Sigmoid colon (tissue), 7 donors: ENCODE measurements at places on chromosomes 16 and 17. TPM values are rescaled to one million over a fixed set of nuclear protein-coding genes. Genes with fewer than 3 reads are reported as not detected.
A peak's percentile ranks its signal among the peaks of the same experiment; 100 is the strongest.

DNA sequence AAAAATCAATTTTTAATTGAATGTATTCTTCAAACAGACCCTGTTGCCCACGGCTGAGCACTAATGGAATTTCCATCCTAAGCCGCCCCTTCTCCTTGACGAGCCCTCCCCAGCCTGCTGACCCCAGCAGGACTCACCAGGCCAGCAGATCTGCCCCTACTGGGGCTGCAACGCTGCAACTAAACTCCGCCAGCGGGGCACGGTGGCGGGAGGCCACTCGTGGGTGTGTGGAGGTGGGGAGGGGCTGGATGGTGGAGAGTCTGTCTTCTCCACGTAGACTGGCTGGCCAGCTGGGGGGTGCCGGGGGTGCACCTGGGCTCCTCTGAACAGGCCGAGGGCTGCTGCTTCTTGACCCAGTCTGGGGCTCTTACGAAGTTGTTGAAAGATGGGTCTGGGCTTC, 67.8 kb downstream of the ENGASE start:
- DNase-seq = no peak

DNA sequence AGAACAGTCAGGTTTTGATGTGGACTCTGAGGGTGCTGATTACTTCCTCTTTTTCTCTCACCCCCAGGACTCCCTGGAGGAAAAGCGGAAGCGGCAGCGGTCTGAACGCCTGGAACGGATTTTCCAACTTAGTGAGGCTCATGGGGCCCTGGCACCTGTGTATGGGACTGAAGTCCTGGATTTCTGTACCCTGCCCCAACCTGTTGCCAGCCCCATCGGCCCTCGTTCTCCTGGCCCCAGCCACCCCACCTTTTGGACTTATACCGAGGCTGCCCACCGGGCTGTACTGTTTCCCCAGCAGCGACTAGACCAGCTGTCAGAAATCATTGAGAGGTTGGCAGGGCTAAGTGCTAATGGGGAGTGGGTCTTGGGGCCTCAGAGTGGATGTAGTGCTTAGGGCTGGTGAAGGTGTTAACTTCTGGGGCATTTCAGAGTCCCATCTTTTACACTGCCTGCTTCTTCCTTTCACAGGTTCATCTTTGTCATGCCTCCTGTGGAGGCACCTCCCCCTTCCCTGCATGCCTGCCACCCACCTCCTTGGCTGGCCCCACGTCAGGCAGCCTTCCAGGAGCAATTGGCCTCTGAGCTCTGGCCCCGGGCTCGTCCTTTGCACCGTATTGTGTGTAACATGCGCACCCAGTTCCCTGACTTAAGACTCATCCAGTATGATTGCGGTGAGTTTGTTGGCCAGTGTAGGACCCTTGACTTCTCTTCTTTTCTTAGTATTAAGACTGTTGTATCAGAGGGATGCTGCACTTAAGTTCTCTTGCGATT, 19.1 kb upstream of the PHKG2 start:
- DNase-seq = peak; percentile 67

DNA sequence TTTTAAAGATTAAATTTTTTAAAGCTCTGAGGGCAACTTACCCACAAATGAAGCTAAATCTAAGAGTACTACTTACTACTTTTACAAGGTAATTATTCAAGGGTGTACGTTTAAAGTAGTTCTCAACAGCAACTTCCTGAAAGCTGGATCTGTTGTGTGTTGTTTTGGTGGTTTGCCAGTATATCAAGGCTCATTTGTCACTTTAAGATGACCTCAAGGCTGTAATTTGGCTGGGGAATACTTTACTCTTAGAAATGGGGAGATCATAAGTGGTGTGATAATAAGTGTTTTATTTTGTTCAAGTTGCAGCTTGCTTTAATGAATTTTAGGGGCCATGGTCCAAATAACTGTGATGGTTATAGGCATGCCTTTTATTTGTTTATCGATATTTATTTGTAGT, 30.4 kb downstream of the AP2B1 start:
- DNase-seq = no peak

DNA sequence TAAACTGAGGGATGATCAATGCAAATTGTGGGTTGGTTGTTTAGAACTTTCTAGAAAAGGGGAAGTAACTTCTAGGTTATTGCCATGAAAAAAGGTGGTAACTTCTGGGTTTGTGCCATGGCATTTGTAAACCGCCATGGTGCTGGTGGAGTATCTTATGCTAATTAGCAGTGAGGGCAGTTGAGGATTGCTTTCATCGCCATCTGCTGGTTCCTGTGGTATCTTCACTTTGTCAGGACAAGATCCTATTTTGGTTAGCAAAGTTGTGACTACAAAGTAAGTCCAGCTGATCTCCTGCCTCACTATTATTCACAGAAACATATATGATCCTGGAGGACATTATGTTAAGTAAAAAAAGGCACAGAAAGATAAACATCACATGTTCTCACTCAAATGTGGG, 1332.3 kb downstream of the CDH11 start:
- no peak for DNase-seq

GRCh38 chr16:49017501-49017900, 264.1 kb downstream of the CBLN1 start:
- no peak for DNase-seq

DNA sequence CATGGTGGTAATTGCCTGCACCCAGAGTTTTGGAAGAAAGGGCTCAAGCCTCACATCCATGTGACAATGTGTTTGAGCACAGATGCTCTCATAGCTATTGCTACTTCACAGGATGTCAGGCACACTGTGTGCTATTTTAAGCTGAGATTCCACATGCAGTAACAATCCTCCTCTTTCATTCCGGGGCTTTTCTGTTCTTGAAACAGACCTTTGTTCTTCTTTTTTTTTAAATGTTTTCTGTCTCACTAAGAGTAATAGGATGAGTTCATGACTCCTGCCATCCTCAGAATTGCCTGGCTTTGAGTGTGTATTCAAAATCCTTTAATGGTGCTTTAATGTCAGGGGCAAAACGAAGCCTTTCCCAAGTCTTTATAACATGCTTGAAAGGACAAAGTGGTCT, 198.9 kb downstream of the ABCC12 start:
- no peak for DNase-seq

DNA sequence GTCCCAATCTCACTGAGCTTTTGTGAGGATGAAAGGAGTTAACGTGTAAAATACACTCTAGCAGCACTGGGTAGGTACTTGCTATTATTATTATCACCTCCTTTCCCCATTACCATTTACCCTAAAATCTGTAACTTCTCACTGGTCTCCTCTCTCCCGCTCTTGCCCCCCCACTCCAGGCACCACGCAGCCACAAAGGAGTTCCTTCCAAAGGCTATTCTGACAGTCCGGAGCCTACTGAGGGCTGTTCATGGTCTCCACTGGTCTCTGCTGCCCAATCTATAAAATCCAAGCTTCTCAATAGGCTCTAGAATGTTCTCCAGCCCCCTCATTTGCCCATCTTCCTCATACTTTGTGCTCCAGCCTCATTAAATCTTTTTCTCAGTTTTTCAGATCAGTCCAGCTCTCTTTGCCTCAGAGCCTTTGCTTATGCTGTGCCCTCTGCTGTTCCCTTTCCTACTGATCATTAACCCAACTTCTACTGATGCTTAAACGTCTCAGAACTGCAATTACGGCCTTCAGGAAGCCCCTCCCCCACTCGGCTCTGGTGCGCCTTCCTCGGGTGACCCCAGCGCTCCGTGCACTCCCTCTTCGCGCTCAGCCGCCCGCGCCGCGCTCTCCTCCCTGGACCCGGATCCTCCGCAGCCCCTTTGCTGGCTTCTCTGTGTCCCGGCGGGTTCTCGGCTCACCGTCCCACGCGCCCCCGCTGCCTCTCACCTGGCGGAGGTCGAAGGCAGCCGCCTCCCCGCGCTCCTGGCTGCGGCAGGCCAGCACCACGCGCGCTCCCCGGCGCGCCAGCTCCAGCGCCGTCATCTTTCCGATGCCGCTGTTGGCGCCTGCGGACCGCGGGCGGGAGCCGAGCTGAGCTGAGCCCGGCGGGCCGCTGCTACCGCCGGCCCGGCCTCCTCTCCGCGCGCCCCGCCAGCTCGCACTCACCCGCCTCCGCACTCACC, 737 bp downstream of the DHRS13 start:
- DNase-seq = no peak

DNA sequence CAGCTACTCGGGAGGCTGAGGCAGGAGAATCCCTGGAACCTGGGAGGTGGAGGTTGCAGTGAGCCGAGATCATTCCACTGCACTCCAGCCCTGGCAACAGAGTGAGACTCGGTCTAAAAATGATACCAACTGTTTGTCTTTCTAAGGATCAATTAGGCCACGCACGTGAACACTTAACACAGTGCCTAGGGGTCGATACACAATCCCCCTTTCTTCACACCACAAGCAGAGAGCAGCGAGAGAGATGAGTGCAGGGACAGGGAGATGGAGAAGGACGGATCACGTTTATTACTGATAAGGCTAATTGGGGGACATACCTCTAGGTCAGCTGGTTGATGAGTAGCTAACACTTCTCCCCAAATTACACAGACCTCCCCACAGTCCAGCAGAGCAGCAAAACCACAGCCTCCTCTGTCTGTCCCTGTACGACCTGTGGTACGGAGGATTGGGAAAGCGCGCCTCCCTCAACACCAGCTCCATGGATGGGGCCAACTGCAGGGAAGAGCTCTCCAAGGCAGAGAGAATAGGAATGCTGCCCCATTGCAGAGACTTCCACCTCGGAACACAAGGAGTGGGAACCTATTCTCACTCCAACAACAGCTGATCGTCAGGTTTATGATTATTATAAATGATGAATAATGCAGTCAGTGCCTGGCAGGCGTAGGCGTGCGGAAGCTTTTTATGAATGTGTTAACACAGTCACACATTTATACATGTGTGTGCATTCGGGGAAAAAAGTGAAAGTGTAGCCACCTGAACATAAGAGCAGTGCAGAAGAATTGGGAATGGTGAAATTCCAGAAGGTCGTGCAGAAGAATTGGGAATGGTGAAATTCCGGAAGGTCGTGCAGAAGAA, 155.1 kb downstream of the C16orf95 start:
- DNase-seq = no peak

GRCh38 chr17:15245054-15245453, 20.1 kb downstream of the PMP22 start:
- DNase-seq = no peak

GRCh38 chr16:20401475-20402016, 3.0 kb downstream of the PDILT start:
- no peak for DNase-seq

GRCh38 chr16:27503662-27504061, 46.1 kb downstream of the GTF3C1 start:
- no peak for DNase-seq

GRCh38 chr17:64455993-64456885, 7.3 kb downstream of the MILR1 start:
- DNase-seq = no peak

DNA sequence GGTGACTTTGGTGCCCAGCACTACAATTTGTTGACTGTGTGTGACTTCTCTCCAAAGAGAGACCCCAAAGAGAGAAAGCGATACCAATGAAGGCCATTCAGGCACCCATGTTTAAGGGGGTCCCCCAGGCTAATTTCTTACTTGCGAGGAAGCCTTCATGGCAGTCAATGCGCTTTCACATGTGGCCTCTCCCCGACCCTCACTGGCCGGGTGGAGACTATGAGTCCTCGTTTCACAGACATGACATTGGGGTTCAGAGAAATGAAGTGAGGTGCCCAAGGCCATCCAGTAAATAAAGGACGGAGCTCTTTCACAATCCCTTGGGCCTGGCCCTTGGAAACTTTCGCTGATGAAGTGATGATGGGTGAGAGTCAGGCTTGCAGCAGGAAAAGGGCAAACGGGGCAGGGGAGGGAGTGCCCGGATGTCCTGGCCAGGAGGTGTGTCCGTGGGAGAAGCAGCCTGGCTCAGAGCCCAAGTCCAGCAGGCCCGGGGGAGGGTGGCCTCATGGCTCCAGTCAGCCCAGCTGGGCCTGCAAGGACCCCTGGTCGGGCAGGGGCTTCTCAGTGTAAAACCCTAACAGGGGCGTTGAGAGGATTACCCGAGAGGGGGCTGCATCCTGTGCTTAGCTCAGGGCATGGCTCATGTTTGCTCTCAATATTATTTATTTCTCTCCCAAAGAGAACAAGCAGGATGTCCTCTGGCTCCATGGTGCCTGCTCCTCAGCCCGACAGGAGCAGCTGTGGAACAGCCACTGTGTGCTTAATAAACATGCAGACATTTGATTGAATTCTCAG, 14.7 kb downstream of the TBX2 start:
- peak; percentile 57 for DNase-seq

DNA sequence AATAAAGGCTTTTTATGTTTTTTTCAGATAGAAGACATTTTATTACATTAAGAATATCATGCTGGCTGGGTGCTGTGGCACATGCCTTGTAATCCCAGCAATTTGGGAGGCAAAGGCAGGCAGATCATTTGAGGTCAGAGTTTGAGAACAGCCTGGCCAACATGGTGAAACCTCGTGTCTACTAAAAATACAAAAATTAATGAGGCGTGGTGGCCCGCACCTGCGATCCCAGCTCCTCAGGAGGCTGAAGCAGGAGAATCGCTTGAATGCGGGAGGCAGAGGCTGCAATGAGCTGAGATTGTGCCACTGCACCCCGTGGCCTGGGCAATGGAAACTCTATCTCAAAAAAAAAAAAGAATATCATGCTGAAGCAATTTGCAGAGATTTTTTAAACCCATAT, 29.1 kb upstream of the HAPSTR1 start:
- no peak for DNase-seq

GRCh38 chr17:21007646-21008045, 35.2 kb downstream of the USP22 start:
- no peak for DNase-seq

GRCh38 chr16:88665148-88665547, 2.3 kb upstream of the MVD start:
- no peak for DNase-seq

GRCh38 chr16:23670137-23670776, 8.4 kb upstream of the PLK1 start:
- DNase-seq = no peak

DNA sequence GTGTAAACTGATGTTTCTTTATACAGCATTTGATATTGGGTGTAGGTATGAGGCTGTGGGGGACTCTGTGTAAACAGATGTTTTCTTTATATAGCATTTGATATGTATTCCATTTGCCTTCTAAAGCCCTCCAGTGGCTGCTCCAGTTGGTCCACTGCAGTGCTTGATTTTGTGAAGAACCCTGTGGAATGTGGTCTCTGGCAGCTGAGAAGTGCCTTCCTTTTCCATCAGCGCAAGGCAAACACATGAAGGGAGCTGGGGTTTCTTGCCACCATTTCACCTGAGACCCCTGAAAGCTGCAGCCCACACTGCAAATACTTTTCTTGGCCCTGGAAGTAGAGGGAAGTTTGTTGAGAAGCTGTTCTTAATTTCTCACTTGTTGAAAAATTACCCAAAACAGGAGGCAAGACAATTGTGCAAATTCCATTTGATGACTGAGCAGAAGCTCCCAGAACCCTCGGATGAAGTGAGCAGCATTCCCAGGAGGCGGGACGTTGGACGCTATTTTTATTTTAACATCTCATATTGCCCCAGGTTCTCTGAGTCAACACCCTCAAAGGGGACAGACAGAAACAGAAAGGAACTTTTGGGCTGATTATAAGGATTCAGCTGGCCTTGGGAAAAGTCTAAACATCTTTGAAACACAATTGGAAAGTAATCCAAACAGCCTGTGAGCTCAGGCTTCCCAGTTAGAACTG, 158.5 kb upstream of the RPH3AL start:
- peak; percentile 74 for DNase-seq

Gene C17orf50
- total RNA-seq = not detected

Gene GAST
- total RNA-seq = not detected

Gene GPR139
- not detected for total RNA-seq

Gene IRX6
- 0.14 TPM for total RNA-seq

Gene SMIM36
- total RNA-seq = not detected

Gene TCAP
- total RNA-seq = 0.49 TPM

Gene RND2
- total RNA-seq = 4.6 TPM

Gene EVPL
- 2.9 TPM for total RNA-seq

Gene BORCS6
- 7.7 TPM for total RNA-seq

Gene VMO1
- total RNA-seq = 4.1 TPM

Gene SMCR8
- total RNA-seq = 9.3 TPM
